Activated CD8-positive, alpha-beta T cell treated with anti-CD3 and anti-CD28 coated beads for 36 hours (primary cell): ENCODE measurements at places on chromosomes 5 and 9. TPM values are rescaled to one million over a fixed set of nuclear protein-coding genes. Genes with fewer than 3 reads are reported as not detected.

GRCh38 chr9:127181595-127182190 lies 59.3 kb upstream of the ANGPTL2 start:
- no peak for DNase-seq

- no peak for DNase-seq
Observed at GRCh38 chr9:21567926-21568325, 85.8 kb upstream of the IFNE start.

DNA sequence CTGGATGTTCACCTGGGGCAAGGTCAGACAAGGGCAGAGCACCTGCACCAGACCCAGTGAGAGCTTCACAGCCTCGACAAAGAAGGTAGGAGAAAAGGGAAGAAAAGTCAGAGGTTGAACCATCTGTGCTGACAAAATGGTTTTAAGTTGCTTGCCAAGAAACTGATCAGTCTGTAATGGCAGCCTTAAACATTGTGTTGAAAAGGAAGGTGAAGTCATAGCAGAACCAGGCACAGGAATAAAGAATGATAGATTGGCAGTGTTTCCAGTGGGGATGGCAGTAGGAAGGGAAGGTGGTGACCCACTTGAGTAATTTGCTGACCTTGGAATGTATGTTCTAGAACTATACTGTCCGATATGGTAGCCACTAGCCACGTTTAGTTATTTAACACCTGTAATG lies 34.2 kb downstream of the HTR4 start:
- no peak for DNase-seq

- no peak for DNase-seq
Observed at GRCh38 chr9:37929441-37929895, 25.5 kb upstream of the SLC25A51 start.

Gene SOX30
- 0.11 TPM for total RNA-seq

GRCh38 chr5:39092581-39093351 lies 18.6 kb upstream of the RICTOR start:
- DNase-seq, result no peak

DNA sequence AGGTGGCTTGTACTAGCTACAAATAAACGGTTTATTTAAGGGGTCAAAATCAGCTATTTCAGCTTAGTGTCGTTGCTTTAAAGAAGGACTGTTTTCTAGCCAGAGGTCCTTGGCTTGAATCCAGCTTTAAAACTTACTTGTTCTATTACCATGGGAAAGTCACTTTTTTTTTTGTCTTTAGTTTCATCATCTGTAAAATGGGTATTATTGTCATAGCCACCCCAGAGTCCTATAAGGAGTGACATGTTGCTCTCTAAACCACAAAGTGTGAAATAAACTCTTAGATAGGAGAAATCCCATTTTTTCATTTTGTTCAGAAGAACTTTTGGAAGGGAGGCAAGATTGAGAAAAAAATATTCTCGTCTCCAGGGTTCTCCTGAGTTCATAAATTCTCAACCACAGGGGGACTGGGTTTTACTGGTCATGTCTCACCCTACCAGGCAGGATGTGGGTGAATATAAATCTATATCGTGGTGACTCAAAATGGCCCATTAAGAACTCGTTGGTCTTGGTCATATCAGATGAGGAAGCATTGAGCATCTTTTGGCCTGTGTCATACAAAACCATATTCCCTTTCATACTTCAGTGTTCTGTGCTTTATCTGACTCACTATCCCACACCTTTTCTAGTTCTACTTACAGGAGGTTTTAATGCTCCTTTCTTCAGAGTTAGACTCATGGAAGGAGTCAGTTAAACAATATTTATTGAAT lies 202.7 kb upstream of the NR3C1 start:
- DNase-seq, result peak; percentile 53

Gene KIF2A
- total RNA-seq, result 257 TPM

- DNase-seq, result no peak
Observed at GRCh38 chr9:117672369-117672768, 31.8 kb upstream of the TLR4 start.

- DNase-seq, result peak; percentile 26
Observed at GRCh38 chr5:132180134-132180745, 47.4 kb downstream of the P4HA2 start.

Gene ARHGEF37
- total RNA-seq, result 1.1 TPM

GRCh38 chr9:137149942-137150616 lies 11.1 kb downstream of the GRIN1 start:
- DNase-seq, result peak; percentile 80

Gene MEF2C
- total RNA-seq, result 1.3 TPM

- DNase-seq, result no peak
Observed at GRCh38 chr5:118211606-118212005, 776.7 kb downstream of the DTWD2 start.
